ENCODE measurements at places on chromosomes 11 and 22. TPM values are rescaled to one million over a fixed set of nuclear protein-coding genes. Genes with fewer than 3 reads are reported as not detected.

Gene MRGPRX4
- total RNA-seq = not detected

Gene ASPHD2
- 0.37 TPM for total RNA-seq

Gene TPCN2
- 18.3 TPM for total RNA-seq

GRCh38 chr11:76658231-76658630 is 12.3 kb downstream of the LRRC32 start:
- DNase-seq = peak; percentile 3

- peak; percentile 43 for DNase-seq
These were observed 46.6 kb downstream of the CWC15 start for GRCh38 chr11:94926698-94927237.

- DNase-seq = peak; percentile 49
These were observed 2.2 kb downstream of the FXYD2 start for GRCh38 chr11:117822074-117823033.

- no peak for DNase-seq
These were observed 83.9 kb downstream of the RRAS2 start for GRCh38 chr11:14275076-14275475.
